ENCODE measurements at places on chromosomes 4 and X.

DNA sequence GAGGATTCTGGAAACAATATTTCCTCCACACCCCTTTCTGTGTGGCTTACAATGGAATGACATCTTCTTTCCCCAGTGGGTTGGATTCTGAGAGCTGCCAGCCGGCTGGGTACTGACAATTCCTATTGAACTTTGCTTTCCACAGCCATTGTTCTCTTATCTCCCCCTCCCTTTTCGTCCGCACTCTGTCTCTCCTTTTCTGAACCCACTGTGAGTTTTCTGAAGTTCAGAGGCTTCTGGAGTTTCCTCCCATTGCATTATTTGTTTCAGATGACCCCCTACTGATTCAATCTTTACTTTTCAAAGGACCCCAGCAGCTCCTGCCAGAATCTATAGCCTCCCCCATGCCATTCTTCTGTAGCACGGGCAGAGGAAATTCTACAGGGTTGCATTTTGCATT lies 10.4 kb downstream of the SMPX start:
- DNase-seq, result no peak

GRCh38 chrX:133868682-133869081 lies 116.7 kb downstream of the GPC3 start:
- DNase-seq, result no peak

GRCh38 chrX:132638313-132638712 lies 149.5 kb upstream of the MBNL3 start:
- no peak for DNase-seq

DNA sequence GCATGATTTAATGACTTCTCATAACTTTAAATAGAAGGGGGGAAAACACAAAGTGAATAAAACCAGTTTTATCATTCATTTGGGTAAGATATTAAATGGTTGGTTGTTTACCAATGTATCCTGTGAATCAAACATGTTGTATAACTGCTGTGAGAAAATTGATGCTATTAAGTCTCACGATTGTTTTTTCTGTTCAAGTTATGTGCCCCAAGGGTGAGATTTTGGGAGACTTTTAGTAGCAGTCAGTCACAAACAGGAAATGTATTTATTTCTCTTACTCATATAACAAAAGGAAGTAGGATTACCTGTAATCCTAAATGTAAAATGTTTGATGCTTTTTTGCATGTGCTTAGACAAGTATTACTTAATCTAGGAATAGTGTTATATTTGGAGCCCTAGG lies 39.2 kb downstream of the MTHFD2L start:
- no peak for DNase-seq

DNA sequence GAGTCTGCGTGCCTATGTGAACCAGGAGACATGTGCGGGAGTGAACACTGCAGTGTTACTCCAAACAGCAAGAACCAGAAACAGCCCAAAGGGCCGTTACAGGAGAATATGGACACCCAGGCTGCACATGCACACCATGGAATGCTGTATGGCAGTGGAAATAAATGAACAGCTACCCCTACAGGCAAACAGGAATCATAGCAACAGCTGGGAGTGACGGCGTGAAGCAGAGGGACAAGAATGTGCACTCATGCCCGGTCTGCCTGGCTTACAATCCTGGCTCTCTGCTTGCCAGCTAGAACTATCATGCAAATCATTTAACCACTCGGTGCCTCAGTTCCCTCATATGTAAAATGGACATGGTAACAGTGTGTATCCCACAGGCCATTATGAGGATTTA lies 16.6 kb downstream of the GPKOW start:
- no peak for DNase-seq

DNA sequence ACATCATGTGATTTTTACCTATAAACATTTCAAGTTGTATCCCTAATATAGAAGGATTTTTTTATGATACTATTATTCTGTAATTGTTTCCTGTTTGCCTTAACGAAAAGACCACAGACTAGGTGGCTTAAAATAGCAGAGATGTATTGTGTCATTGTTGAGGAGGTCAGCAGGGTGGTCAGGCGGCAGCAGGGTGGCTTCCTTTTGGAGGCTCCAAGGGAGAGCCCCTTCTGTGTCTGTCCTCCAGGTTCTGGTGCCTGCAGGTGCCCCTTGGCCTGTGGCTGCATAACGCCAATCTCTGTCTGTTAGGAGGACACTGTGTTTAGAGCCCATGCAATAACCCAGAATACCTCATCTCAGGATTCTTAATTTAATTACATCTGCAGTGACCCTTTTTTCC lies 118.1 kb downstream of the TBL1X start:
- no peak for DNase-seq
